ENCODE measurements at places on chromosomes 2 and 18.

DNA sequence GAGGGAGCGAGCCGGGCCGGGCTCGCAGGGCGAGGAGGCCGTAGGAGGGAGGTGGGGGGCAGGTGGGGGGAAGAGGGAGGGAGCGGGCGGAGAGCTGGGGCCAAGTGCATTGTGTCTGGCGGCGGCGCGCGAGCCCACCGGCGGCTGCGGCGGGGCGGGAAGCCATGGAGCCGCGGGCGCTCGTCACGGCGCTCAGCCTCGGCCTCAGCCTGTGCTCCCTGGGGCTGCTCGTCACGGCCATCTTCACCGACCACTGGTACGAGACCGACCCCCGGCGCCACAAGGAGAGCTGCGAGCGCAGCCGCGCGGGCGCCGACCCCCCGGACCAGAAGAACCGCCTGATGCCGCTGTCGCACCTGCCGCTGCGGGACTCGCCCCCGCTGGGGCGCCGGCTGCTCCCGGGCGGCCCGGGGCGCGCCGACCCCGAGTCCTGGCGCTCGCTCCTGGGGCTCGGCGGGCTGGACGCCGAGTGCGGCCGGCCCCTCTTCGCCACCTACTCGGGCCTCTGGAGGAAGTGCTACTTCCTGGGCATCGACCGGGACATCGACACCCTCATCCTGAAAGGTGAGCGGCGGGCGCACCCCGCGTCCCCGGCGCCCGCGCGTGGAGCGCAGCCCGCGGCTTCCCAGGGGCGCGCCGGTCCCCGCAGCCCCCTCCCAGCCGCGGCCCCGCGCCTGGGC lies at the start of gene TMEM178A:
TSS of gene TMEM178A (plus strand) at position 107 of the 680 bp plus-strand sequence. CDS start at position 165, 58 bp downstream.
- ATAC-seq: peak; percentile 67

GRCh38 chr2:198660501-198660900 lies 797.2 kb downstream of the SATB2 start:
- ATAC-seq: no peak

- peak; percentile 66 for ATAC-seq
These were observed 48.7 kb upstream of the C1GALT1C1L start for GRCh38 chr2:43724728-43725526.

DNA sequence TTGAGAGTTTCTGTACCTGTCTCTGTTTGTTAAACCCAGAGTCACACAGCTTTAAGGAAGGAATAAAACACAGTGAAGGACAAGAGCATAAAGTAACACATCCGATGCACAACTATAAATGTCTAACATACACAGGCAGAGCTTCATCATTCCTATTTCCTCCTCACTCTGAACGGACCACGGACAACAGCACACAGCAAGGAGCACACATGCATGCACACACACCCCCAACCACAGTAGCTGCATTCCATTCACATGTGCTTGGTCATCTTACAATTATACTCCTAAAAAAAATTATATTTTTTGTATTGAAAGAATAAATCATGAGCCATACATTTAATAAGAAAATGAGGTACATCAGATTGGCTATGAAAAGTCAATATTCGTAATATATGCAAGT lies 58.3 kb downstream of the ID2 start:
- ATAC-seq: no peak

GRCh38 chr2:17930773-17931172 lies 52.3 kb downstream of the KCNS3 start:
- no peak for ATAC-seq

GRCh38 chr2:20666304-20667150 lies at the start of gene GDF7:
Gene GDF7, plus strand, starts transcription at chr2:20667144. Its CDS starts 96 bp downstream, at chr2:20667240.
- ATAC-seq: peak; percentile 10

- no peak for ATAC-seq
These were observed 464.2 kb upstream of the UBE2E3 start for GRCh38 chr2:180516232-180516631.

DNA sequence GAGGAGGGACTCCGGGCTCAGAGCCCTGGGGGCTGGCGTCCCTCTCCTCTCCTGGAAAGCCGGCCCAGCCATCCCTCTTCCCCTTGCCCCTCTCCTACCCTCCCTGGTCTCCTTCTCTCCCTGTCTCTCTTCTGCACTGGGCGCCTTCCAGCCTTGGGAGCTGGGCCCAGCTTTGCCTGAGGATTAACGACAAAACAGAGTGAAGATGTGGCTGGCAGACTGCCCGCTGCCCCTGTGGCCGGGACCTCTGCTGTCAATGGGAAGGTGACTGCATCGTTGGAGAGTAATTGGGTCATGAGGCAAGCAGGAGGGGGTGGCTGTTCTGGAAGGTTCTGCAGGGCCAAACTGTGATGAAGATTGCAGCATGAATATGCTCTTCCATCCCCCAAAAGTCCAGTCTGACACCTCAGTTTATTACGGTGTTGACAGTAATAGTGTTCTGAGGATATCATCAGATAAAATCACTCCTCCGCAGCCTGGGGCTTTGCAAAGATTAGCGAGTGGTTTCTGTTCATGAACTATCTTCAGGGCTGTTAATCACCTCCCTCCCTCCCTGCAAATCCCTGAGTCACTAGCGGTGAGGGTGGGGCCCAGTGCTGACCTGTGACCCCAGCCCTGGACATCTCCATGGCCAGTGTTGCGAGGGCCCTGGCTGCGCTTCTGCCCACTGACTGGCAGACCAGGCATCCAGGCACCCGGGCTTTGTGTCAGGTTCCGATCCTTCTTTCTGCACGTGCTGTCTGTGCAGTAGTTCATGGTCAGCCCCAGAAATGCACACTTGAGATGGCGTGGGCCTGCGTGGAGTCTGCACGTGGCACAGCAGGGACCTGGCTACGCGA lies 23.0 kb downstream of the RTP5 start:
- no peak for ATAC-seq

GRCh38 chr18:78754311-78755043 lies 225.1 kb upstream of the SALL3 start:
- ATAC-seq: no peak

DNA sequence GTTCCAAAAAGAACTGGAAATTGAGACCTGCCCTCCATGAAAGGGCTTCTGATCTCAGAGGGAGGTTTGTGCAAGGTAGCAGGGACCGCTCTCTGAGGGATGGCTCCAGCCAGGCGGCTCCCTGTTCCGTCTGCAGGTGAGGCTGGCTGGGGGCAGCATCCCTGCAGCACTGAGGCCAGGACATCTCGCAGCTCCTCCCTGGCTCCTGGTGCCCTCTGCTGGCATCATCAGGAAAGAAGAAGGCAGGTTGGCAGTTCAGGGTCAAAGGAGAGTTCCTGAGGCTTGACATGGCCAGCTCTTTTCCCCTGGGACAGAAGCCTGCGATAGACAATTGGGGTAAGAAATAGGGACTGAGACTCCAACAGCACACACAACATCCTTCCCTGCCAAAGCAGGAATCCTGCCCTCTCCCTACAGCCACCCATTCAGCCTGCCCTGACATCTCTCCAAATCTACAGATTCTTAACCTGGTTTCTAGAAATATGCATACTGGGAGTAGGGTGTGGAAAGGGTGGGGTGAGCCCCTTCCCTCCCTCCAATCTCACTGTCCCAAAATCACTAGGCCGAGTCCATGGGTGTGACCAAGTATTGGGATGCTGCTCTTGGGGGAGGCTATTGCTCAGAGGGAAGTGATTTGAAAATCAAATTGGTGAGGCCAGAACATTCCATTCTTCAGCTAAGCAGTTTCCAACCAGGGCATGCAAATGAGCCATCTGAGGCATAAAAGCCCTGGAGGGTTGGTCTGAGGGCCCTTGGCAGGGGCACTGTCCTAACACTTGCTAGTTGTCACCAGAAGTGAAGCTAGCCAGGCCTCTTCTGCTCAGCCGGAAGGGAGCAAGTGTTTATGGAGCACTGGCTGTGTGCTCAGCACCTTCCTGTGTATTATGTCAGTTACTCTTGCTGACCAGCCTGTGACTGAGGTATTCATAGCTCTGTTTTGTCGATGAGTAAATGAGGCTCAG lies 185.4 kb downstream of the TFCP2L1 start:
- ATAC-seq: peak; percentile 73

DNA sequence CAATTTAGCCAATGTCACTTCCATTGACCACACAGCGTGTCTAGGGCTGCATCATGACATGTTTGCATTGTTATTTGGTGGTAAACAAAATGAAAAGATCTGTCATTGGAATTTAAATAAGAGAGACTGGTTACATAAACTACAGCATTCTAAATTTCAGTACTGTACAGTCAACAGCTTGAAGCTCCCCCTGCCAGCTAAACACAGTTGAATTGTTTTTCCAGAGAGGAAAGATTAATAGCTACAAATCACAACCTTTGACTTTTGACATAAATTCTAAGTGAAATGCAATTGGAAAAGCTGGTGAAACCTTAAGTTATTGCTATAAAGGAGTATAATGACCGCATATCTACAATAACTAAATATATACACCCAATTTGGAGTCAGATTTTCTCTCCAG lies 1600.0 kb upstream of the ACVR2A start:
- no peak for ATAC-seq

- ATAC-seq: no peak
These were observed 14.7 kb downstream of the WNT10A start for GRCh38 chr2:218895326-218895725.

GRCh38 chr2:226673314-226673723 lies 126.3 kb downstream of the IRS1 start:
- ATAC-seq: peak; percentile 87

DNA sequence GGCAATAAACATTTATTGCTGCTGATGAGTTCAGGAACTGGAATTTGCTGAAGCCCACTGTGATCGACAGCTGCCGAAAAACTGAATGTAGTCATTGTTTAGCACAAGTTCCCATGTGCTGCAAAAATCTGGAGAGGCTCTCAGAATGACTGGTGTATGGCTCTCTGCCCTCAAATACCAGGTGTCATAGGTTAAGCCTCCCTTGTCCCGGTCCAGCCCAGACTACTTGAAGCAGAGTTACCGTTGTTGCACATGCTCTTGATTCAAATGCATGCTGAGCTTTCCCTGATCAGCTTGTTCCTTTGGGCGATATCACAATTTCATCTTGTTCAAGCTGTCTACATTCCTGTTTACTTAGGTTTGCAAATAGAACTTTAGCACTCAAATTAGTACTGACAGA lies 625.2 kb downstream of the CPS1 start:
- no peak for ATAC-seq

- no peak for ATAC-seq
These were observed 9.9 kb upstream of the ZEB2 start for GRCh38 chr2:144529841-144530240.

DNA sequence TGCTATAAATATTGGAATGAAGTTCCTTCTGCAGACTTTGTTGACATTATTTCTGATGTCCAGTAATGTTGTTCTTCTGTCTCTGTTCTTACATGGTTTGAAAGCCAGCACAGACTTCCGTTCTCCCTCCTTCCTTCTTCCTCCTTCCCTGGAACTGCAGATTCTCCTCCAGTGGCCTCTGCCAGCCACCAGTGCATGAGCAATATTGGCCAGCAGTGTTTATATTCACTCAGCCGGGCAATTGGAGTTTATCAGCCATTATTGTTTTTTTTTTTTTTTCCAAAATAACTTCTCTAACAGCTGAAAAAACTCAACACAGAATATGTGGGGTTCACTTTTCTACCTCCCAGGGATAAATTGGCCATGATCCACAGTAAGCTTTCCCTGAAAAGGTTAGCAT lies 86.8 kb downstream of the ADCYAP1 start:
- no peak for ATAC-seq

- no peak for ATAC-seq
These were observed 79.9 kb downstream of the ANKRD12 start for GRCh38 chr18:9216459-9216858.
